ENCODE measurements at places on chromosomes 6 and 20. TPM values are rescaled to one million over a fixed set of nuclear protein-coding genes. Genes with fewer than 3 reads are reported as not detected.

GRCh38 chr6:137767911-137768690 lies 99.0 kb upstream of the TNFAIP3 start:
- no peak for DNase-seq

ELOVL2 gene
- total RNA-seq = not detected

GRCh38 chr6:9851541-9852380 lies 563.1 kb downstream of the TFAP2A start:
- peak; percentile 12 for DNase-seq

- no peak for DNase-seq
These were observed 7.1 kb downstream of the ELOVL2 start for GRCh38 chr6:11036977-11037430.

CST7 gene
- 14.0 TPM for total RNA-seq

DNA sequence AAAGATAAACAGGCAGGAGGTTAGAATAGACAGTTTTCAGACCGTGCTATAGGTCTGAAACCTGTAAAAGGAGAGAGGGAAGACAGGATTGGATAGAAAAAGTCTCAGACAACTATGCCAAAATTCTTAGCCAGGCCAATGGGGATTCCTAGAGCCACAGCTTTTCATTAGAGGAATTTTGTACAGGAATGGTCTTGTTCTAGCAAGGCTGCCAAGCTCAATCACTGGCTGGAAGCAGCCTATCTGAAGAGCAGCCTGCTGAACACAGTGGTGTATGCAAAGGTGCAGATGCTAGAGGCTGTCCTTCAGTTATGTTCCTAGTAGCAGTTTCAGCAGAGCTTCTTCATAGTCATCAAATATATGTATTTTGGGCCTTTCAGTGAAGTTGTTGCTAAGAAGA lies 313.1 kb downstream of the GRIK2 start:
- no peak for DNase-seq

- DNase-seq = peak; percentile 75
These were observed 637 bp downstream of the ARID1B start for GRCh38 chr6:156777577-156778453.

DNA sequence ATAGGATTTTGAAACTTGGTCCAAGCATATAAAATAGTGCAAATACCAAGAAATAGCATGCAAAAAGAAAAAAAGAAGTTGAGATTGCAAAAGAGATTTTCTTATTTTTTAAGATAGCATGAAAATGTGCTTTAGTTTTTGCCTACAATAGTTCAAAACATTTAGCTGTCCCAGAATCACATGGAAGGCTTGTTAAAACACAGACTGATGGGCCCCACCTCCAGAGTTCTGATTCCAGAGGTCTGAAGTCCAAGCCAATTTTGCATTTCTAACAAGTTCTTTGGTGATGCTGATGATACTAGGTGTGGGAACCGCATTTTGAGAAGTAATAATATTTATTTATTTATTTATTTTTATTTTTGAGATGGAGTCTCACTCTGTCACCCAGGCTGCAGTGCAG lies 33.7 kb upstream of the LOC128125822 start:
- no peak for DNase-seq

- DNase-seq = no peak
These were observed 157.7 kb upstream of the GGTLC1 start for GRCh38 chr20:24146231-24146634.

ALDH8A1 gene
- total RNA-seq = 0.67 TPM

DNA sequence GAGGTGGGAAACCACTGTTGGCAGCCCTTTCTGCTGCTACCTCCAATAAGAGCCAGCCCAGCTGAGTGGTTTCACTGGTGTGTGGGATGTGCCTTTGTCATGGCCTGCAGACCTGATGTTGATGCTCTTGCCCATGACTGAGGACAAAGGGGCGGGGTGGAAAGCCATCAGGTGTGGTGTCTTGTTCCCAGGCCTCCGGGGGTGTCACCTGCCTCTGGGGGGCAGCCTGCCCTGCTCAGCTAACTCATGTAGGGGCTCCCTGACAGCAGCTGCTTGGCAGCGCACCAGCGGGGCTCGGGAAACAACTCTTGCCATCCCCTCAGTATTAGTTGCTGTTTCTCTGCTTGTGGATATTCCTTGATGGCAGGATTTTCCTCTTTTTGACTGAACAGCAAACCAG lies 91.3 kb downstream of the LYRM2 start:
- no peak for DNase-seq

- DNase-seq = no peak
These were observed 32.6 kb downstream of the DSTN start for GRCh38 chr20:17602493-17602892.

- no peak for DNase-seq
These were observed 43.6 kb downstream of the NCOA7 start for GRCh38 chr6:125834348-125834747.

GRCh38 chr6:5190507-5190906 lies 70.2 kb downstream of the LYRM4 start:
- no peak for DNase-seq

- peak; percentile 8 for DNase-seq
These were observed 158.7 kb downstream of the TFAP2A start for GRCh38 chr6:10256113-10256690.

DNA sequence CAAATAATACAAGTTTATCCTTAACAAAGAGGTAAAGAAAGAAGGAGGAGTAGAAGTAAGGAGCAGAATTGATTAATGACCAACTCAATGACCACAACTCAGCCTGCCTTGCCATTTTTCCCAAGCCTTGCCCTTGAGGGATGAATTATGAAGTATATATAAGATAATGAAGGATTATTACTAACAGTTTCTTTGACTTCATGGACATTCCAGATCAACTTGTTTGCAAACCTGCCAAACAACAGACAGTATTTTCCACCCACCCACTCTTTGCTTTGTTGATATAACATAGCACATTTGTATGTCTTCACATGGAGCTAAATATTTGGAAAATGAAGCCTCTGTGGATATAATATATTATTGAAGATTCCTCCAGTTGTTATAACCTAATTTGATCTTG lies 9.9 kb upstream of the C6orf141 start:
- no peak for DNase-seq

GRCh38 chr20:5882166-5882565 lies 68.2 kb downstream of the TRMT6 start:
- DNase-seq = no peak

- peak; percentile 60 for DNase-seq
These were observed at the start of gene HRH3 for GRCh38 chr20:62219992-62220665. TSS of gene HRH3 (minus strand) at chr20:62220278. CDS start at chr20:62219970, 308 bp downstream.

DNA sequence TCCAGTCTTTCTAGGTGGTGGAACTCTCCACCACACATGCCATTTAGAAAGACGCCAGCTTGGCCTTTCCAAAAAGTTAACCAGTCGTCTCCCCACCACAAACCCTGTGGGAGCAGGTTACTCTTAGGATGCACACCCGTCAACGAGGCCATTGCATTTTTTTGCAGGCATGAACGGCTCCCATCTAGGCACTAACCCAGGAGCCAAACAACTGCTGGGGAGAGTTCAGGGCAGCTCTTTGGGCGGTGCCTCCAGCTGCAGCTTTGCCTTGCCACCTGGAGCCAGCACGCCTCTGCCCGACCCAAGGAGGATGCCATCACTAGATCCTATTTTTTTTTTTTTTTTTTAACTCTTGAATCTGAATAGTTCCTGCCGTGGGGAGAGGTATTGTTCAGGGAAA lies 39.9 kb downstream of the TBC1D7 start:
- DNase-seq = no peak

DNA sequence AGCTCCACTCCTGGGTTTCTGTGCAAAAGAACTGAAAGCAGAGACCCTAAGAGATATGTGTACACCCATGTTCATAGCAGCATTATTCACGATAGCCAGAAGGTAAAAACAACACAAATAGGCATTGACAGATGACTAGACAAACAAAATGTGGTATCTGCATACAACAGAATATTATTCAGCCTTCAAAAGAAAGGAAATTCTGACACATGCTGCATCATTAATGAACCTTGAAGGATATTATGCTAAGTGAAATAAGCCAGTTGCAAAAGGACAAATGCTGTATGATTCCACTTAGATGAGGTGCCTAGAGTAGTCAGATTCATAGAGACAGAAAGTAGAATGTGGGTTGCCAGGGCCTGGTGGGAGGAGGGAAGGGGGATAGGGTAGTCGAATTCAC lies 17.8 kb downstream of the AAR2 start:
- no peak for DNase-seq

PNLDC1 gene
- 0.11 TPM for total RNA-seq

GRCh38 chr6:32849126-32849525 lies 4.4 kb downstream of the TAP1 start:
- DNase-seq = no peak

CRISP2 gene
- total RNA-seq = not detected

DNA sequence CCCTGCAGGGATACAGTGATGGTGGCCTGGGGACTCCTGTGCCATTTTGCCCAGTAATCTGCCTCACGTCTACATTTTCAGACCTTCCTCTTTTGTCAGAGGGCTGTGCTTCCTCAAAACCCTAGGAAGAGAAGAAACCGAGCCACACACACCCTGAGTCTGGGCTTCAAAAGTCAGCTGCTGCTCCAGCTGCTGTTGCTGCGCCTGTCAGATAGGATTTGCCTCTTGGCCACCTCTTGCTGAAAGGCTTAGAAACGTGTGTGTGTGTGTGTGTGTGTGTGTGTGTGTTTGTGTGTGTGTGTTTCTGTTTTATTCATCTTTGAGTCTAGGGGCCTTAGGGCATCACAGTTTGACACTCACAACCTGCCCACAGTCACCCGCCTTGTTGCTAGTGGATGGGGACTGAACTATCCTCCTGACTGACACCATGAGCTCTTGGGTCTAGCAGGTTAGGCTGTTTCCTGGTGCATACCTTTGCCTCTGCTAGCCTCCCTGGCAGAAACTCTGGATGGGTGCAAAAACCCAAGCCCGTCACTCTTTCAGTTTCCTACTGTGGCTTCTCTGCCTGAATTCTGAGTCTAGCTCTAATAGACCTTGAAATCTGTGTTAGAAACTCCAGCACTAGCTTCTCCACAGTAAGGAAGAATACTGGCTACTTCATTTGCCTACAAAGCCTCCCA lies 94.9 kb upstream of the CEP85L start:
- no peak for DNase-seq

ZNF311 gene
- total RNA-seq = 1.0 TPM

- no peak for DNase-seq
These were observed 24.4 kb downstream of the MAP1LC3A start for GRCh38 chr20:34582911-34583310.

SNAI1 gene
- 0.25 TPM for total RNA-seq

GRCh38 chr20:1267809-1268374 lies 1.8 kb downstream of the SNPH start:
- no peak for DNase-seq

DNA sequence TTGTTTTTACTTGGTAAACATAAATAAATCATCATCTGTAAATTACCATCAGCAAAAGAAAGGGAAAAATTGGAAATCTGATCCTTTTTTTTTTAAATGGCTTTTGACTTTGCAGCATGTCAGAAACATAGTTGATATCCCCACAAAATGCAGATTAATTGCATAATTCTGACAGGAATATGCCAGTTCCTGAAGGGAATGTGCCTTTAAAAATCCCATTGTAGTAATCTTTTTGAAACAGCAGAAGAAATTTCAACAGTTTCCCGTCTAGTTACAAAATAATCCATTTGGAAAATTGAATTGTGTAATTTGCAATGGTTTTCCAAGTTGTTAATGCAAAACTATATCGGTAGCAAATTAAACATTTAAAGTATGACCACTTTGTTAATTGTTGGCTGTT lies 95.2 kb downstream of the DOK5 start:
- DNase-seq = no peak

- no peak for DNase-seq
These were observed 178.1 kb upstream of the PRDM1 start for GRCh38 chr6:105907991-105908390.

OGFRL1 gene
- total RNA-seq = 4.0 TPM

DNA sequence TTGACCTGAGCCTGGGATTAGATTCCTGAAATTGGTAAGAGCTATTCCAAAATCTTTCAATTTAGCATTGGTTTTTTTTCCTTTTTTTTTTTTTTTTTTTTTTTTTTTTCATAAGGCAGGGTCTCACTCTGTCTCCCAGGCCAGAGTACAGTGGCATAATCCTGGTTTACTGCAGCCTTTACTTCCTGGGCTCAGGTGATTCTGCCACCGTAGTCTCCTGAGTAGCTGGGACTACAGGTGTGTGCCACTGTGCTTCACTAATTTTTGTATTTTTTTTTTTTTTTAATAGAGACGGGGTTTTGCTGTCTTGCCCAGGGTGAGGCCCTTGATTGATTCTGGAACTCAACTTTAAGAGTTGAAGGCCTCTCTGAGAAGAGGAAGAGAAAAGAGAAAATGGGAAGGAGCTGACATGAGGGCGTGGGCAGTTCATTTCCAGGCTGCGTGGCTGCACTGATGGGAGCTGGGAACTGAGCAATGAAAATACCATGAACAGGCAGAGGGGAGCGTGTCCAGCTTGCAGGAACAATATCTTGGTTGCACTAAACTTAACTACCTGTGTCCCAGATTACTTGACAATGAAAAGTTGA lies 24.6 kb downstream of the KDM1B start:
- no peak for DNase-seq

DNA sequence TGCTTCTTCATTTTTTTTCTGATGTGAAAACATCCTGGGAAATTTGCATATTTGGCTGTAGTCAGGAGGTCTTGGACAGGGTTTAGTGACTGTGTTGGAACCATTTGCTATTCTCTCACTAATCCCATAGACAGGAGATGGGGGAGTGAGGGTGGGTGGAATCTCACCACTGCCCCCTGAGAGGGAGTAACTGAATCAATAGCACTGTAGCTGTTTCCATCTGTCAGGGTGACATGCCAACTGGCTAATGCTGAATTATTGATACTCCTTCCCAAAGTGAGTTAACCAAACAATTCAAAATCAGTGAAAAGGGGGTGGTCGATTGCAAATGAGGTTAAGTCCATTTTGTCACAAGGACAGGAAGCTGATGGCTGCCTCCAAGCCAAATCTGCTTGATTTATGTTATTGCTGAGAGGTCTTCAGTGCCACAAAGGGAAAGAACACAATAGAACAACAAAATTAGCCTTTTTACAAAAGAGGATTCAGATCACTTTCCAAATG lies 55.1 kb upstream of the B3GAT2 start:
- DNase-seq = no peak

- peak; percentile 68 for DNase-seq
These were observed 253.2 kb downstream of the SOX4 start for GRCh38 chr6:21846541-21847451.

SCRT2 gene
- not detected for total RNA-seq

GRCh38 chr6:48426636-48427035 lies 315.6 kb upstream of the PTCHD4 start:
- DNase-seq = no peak

GRCh38 chr6:388202-388903 lies 3.2 kb upstream of the IRF4 start:
- DNase-seq = no peak

DNA sequence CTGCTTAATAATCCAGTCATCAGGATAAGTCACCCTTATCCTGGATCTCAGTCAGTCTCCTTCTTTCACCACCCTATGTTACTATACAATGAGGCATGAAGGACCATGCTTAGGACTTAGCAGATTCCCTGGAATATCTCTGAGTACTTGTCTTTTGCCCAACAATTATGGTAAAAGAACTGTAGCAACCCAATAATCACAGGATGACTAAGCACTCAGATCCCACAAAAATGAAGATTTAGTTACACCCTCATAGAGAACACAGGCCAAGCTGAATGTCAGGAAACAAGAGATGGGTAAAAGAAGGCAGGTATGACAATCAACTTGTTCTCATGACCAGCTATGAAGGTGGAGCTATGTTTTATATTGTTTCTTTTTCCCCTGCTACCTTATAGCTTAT lies 91.4 kb downstream of the EDN1 start:
- DNase-seq = no peak

Data from activated CD4-positive, alpha-beta T cell treated with anti-CD3 and anti-CD28 coated beads for 36 hours (primary cell).